ENCODE measurements at places on chromosomes 6 and 20.

- DNase-seq = no peak
Measured at GRCh38 chr20:16654858-16655535, 74.8 kb upstream of the SNRPB2 start.

DNA sequence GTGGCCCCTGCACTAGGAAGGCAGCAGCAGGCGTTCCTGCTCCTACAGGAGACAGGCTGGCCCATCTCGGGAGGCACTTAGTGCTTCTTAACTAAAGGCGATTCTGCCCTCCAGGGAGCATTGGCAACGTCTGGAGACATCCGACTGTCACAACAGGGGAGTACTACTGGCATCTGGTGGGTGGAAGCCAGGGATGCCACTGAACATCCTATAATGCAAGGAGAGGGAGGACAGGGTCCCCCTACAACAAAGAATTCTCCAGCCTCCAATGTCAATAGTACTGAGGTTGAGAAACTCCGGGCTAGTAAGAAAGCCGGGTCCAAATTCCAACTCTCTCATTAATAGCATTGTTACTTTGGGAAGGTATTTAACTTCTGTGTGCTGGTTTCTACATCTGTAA lies 119.4 kb upstream of the ARMC2 start:
- no peak for DNase-seq

DNA sequence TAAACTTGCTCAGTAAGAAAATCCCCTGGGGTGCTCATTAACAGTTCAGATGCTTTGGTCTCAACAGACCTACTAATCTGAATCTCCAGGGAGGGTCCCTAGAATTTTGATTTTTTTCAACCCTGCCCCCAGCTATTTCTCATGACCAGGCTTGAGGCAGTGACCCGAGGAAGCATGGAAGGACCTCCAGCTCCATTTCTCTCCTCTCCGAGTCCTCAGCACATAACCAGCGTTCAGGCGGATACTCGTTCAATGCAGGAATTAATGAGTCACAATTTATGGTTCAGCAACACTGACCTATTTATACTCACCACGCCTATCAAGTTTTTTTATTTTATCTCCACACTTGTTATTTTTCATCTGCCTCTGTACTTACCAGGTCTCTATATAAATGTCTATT lies 369.2 kb upstream of the CDH4 start:
- DNase-seq = no peak

DNA sequence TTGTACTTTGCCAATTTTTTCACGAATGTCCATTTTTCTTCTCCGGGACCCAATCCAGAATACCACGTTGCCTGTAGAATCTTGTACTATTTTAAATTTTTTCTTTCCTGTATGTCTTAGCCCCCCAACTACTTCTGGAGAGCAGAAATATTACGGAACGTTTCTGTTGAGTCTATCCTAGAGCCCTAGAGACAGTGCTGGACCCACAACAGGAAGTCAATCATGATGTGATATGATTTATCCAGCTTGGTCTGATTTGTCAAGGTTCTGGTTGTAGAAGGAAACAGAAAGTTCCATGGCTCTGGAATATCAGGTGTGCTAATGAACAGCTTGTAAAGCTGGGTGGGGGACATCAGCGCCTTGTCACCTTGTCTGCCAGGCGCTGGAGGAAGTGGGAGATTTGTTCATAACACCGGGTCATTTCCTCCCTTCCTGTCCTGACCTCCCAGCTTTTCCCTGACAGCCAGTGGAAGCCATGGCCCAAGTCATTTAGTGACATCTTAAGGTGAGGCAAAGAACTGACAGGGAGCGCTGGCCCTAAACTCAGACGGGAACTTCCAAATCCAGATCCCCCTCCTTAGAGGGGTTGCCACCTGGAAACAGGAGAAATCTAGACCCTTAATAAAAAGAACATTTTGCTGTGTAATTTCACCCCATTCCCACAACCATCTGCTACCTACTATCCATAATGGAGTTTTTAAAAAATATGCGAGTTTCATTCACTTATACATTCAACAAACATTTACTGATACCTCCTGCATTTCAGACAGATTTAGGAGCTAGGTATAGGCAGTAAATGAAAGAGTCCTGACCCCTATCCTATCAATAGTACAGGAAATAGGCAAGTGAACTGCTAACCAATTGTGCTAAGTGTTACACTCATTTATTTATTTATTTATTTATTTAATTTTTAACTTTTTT lies 130.5 kb downstream of the ZFP64 start:
- DNase-seq = no peak

DNA sequence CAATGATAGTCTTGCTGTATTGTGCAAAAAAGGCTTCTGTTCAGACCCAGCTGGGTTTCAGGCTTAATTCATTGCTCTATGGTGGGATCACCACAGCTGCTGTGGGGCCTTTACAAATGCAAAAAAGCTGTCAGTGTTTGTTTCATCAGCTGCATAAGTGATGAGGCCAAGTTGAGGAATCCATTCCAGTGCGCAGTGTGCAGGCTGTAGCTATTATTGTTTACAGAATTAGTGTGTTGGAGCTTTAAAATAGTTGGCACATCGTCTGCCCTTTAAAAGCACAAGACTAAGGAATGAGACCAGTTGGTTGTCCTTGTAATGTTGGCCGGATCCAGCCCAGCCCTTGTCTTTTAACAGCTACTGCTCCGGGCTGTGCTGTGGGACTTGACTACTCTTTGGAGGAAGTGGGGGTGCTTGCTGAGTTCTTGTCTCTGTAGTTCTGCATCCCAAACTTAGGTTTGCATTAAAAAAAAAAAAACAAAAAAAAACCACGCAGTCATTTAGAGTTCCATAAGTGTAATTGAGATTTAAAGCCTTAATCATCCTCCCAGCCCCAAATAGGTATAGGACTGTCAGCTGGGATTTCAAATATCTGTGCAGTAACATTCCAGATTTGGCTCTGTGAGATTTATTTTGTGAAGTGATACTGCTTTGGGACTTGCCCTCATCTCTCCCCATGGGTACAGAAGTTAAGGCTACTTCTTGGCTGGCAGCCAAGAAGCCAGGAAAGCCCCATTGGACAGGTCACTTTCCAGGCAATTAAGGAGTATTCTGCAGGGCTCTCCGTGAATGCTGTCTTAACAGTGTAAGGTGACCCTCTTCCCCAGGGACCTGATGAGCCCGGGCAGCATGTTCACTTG lies 19.3 kb downstream of the JARID2 start:
- no peak for DNase-seq
